ENCODE measurements at places on chromosomes 12 and 14.

DNA sequence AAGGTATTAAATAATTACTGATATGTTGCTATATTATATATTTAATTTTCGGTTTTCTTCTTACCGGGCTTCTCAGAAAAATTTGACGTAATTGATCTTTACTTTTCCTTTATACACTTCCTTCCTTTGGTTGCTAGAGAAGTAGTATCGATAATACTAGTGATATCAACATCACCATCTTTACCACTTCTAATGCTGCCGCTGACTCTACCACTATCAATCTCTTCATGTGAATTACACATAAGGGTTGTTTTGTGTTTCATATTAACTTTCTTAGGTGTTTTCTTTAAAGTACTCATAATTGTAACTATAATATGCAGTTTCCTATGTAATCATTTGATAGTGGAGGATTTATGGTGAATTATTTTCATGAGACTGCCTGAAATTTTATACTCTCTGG, 30.9 kb upstream of the KLRF1 start:
- no peak for DNase-seq

DNA sequence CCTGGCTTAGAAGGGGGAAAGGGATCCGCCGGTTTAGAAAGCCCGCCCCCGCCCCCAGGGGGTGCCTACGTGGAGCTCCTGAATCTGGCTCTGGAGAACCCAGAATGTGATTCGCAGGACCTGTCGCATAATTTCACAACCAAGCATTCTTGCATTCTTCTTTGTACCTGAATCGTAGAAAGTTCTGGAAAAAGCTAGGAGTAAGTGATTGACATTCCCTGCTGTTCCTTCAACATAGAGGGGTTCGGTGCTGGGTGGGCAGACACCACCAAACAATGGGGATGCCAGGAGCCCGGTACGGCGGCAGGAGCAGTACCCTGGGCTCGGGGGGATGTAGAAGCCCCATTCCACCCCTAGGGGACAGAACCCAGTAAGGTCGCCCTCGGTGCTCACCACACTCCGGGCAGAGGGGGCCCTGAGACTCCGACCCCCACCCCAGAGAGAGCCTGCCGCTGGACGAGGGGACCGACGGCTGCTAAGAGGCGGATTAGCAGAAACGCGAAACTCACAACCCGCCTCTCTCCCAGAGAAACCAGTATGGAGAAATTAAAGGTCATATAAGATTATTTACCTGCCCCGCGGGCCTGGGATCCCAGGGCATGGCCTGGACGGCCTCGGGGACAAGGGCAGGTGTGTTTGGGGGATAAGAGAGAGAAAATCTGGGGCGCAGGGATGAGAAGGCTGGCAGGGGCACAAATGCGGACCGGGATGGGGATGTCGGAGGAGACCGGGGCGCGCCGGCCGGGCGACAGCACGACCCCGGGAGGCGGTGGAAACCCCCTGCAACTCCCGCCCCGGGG, 520 bp downstream of the CSRP2 start:
- DNase-seq = peak; percentile 10

DNA sequence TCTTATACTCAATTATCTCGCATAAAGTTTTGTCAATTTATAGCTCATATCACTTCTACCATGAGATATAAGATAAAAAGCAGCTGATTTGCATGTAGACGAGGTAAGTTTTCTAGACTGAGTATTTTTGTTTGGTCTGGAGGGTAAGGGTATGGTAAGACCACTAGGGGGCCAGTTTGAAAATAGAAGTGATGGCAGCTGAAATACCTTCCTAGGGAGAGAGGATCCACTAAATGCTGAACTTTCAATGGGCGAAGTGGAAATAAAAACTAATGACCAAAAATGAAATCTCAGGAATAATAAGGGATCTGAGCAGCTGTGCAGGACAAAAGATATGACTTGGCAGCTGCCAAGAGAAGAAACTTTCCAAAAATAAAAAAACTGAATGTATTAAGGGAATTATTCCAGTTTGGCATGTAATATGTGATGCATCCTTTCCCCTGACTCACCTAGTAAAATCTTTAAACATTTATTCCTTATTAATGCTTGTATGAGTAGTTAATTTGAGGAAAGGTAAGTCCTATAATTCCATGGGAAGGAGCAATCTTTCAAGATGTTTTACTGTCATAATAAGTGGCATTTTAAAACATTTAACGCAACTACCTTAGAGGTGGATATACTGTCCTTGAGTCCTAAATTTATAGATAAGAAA, 754.5 kb downstream of the C12orf50 start:
- DNase-seq = peak; percentile 42

- DNase-seq = no peak
These were observed 70.2 kb upstream of the TCL1A start for GRCh38 chr14:95784137-95784536.

- no peak for DNase-seq
These were observed 11.8 kb downstream of the FOXG1 start for GRCh38 chr14:28778138-28779117.

DNA sequence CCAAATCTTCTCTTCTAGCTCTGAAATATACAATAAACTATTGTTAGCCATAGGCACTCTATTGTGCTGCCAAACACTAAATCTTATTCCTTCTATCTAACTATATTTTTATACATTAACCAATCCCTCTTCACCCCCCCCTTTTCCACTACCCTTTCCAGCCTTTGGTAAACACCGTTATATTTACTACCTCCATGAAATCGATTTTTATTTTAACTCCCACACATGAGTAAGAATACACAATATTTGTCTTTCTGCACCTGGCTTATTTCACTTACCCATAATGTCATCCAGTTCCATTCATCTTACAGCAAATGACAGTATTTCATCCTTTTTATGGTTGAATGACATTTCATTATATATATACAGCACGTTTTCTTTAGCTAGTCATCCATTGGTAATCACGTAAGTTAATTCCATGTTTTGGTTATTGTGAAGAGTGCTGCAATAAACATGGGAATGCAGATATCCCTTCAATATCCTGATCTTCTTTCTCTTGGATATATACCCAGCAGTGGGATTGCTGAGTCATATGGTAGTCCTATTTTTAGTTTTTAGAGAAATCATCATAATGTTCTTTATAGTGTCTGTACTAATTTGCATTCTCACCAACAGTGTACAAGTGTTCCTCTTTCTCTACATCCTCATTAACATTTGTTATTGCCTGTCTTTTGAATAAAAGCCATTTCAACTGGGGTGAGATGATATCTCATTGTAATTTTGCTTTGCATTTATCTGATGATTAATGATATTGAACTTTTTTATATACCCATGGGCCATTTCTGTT, 34.2 kb upstream of the PLBD1 start:
- no peak for DNase-seq

DNA sequence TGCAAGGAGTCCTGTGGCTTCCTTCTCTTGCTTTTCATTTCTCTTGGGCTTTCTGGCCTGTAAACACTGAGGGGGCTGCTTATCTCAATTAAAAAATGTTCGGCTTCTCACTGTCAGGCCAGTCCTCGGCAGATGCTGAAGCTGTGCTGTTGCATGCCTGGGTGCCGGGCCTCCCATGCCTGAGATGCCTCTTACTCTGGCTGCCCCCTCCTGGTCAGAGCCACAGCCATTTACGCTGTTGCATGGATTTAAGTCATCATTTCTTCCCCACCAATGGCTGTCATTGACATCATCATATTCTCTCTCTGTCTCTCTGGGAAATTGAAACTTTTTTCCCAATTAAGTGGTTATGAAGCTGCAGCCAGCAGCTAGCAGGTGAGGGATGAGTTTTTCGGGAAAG, 53.7 kb downstream of the FOXN4 start:
- peak; percentile 45 for DNase-seq

DNA sequence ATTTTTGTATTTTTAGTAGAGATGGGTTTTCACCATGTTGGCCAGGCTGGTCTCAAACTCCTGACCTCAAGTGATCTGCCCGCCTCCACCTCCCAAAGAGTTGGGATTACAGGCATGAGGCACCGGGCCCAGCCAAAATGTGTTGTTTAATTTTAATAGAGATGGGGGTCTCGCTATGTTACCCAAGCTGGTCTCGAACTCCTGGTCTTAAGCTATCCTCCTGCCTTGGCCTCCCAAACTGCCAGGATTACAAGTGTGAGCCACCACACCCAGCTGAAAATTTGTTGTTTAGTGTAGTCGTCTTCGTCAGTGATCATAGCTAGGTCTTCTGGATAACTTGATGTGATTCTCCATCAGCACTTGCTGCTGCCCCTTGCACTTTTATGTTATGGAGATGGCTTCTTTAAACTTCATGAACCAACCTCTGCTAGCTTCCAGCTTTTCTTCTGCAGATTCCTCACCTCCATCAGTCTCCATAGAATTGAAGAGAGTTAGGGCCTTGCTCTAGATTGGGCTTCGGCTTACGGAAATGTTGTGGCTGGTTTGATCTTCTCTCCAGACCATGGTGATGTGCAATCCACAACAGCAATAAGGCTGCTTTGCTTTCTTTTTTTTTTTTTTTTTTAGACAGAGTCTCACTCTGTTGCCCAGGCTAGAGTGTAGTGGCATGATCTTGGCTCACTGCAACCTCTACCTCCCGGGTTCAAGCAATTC, 13.0 kb downstream of the ISCU start:
- DNase-seq = no peak

DNA sequence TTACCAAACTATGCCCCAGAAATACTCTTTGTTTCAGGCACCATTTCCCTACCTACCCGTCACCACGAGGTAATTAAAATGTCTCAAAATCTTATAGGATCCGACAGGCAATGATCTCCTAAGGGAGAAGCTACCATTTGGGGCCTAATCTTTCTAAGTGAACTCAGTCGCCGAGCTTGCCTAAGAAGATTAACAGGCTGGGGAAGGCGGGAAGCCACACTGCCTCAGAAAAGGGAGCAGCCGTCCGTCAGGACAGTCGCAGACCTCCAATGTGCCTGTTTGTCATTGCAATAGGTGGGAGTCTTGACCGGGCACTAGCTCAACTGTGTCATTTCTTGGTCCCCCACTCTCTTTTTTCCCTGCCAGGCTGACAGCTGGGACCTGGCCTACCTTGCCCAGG, 4.6 kb downstream of the TTC7B start:
- no peak for DNase-seq

DNA sequence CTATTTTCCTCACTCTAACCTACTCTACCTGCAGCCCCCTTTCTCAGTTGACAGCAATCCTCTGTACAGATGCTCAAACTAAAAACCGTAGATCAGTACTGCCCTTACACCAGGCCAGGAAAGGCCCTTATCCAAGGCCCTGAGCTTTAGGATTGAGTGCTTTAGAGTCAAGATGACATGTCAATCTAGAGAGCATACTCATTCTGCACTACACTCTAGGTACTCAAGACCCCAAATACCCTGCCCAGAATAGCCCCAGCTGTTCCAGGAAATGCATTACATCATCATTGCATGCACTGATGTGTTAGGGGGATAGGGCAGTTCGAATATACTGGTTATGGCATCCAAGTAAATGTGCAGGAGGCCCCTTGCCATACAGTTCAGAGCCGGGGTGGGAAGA, 3.5 kb upstream of the PHLDA1 start:
- no peak for DNase-seq

DNA sequence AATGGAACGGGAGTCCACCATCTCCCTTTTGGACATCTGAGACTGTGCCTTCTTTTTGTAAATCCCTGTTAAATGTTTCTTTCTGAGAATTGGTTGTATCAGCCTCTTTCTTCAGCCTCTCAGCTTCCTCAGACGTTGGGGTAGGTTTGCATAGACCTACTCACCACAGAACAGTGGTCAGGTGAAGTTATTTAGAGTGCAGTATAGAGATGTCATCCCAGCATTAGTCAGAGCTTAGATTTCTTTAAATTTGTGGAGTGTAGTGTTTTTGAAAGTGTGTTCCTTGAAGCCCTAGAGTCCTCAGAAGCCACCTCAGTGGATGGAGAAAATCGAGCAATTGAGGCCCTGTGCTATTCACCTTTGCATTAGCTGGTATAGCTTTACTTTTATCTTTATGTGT, 8.9 kb upstream of the EEA1 start:
- no peak for DNase-seq

- peak; percentile 87 for DNase-seq
These were observed 102.7 kb downstream of the TMEM30B start for GRCh38 chr14:61178226-61179060.

DNA sequence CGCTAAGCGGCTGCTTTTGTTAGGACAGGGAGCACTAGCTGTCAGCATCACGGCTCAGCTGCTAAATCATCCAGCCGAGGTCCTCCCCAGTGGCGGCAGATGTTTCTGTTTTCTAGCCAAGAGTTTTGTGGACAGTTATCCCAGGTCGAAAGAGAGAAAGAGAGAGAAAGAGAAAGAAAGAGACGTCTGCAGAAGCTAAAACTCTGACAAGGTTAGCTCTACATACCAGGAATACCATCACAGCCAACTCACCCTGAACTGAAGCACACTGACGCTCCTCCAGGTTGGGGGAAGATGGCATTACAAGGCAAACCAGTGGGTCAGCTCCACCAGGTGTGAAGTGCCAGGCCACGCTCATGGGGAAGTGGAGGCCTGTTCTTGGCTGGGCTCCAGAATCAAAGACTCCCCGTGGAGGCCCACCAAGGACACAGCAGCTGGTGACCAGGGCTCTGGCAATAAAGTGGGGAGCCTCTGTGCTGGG, 64.9 kb upstream of the DICER1 start:
- DNase-seq = no peak

DNA sequence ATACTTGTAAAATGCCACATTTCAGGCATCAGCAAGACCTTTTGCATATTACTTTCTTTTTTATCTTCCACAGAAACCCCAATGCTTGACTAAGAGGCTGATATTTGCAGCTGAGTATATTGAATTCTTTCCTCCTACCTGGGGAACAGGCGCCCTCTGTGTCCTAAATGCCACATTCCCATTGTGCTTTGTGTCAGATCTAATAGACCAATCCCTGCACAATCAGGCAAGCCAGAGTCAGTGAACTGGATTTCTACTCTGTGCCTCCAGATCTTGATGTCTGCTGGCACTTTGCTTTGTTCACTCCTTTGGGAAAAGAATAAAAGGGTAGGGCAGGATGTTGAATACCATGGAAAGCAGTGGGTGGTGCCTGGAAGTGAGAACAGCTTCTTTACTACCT, 22.4 kb upstream of the TAS2R42 start:
- no peak for DNase-seq

GRCh38 chr14:101979666-101980065, 15.3 kb downstream of the DYNC1H1 start:
- DNase-seq = no peak

DNA sequence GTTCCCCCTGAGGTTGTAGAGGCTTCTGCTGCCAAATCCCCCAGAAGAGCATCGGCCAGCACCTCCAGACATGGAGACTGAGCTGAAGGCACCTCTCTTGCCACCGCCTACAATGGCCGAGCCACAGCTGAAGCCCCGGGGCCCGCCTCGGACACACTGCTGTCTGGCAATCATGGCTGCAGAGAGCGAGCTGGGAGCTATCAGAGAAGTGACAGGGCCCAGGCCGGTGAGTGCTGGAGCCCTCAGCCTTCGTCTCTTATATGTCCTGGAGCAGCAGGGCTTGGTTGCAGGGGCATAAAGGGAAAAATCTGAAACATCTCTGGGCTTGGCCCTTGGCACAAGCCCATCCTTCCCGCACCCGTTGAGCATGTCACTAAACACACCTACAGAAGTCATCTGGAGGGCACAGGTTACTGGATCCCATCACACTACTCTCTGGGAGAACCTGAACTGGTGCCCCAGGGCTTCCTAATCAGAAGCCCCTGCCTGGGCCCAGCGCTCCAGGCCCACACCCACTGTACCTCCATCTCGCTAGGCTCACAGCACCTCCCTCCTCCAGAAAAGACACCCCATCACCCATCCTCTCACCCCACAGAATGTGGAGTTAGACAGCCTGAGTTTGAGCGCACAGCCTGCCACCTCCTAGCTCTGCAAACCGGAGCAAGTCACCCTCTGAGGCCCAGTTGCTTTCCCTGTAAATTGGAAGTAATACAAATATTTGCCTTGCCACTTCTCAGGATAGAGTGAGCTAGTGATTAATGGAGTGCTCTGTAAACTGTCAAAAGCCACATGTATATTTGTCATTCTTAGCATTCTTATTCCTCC, at the start of gene KRT4:
Gene KRT4 (minus strand): TSS at position 232 of the 825 bp plus-strand sequence. CDS start 58 bp downstream, at position 174.
- no peak for DNase-seq

GRCh38 chr14:102185360-102185759, 45.7 kb downstream of the WDR20 start:
- DNase-seq = peak; percentile 88

Measured in A549 (cell line).